Anterior cingulate cortex (tissue), 58 donors: ENCODE measurements at places on chromosomes 5 and 9.

GRCh38 chr9:14021871-14022525 is 291.9 kb downstream of the NFIB start:
- DNase-seq: no peak

- no peak for DNase-seq
Measured at GRCh38 chr5:137191179-137191578, 307.9 kb downstream of the SPOCK1 start.

DNA sequence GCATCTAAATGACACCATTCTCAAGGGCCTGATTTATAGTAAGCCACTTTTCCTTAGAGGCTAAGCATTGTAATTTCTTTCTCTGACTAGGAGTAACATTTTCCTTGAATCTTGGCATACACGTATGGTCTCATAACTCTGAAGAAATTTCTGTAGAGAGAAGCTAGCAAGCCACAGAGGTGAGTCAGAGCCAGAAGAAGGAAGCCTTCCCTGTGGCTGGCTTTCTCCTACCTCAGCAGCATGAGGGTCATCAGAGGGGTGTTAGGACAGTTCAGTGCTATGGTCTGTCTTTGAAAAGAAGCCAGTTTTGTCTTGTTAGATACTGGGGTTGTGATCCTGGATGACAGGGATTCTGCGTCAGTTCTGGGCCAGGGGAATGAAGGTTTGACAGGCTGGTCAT is 3.2 kb downstream of the SNX30 start:
- DNase-seq: no peak

DNA sequence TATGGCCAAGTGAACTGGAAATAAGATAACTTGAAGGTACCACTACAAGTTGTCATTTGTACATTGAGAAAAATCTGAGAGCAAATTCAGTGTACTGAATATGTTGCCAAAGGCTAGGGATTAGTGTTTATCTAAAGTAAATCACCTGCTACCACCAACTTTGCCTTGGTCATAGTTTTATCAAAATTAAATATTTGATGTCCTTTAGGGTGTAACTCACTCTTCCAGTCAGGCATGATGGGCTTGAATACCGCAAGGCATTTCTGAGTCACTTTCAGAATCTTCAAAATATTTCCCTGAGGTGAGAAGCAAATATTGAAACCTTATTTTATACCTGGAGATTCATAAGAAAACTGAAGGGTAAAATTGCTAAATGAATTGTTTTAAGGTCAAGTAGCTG is 1338.6 kb upstream of the ACO1 start:
- DNase-seq: no peak

DNA sequence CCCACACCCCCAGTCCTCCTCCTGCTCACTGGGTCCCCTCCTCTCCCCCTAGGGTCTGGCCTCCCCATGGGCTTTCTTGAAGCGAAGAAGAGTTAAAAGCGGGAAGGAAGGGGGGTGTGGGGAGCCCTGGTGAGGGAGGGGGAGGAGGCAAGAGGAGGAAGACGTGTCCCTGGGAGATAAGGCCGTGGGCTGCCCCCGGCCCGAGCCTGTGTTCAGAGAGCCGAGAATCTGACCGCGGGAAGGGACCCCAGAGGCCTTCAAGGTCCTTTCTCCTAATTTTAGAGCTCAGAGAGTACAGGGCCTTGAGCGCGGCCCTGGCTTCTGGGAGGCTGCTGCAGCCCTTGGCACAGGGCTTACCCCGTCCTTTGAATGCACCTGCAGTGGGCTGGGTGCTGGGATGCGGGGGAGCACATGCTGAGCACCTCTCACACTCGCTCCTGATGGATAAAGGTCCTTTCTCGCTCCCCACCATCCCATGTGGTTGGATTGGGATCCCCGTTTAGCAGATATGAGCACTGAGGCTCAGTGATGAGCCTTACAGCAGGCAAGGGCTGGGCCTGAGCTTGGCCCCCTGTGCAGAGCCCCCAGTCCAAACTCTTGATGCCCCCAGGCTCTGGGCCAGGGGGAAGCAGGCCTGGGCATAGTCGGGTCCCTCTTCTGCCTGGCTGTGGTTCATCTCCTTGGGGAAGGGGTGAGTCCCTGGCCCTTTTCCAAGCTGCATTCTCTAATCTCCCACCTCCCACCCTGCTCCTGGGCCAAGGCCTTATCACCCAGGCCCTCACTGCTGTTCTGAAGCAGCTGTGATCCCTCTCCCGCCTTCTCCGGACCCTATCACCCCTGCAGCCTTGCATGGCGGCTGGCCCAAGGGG is 5.9 kb downstream of the GFI1B start:
- no peak for DNase-seq

DNA sequence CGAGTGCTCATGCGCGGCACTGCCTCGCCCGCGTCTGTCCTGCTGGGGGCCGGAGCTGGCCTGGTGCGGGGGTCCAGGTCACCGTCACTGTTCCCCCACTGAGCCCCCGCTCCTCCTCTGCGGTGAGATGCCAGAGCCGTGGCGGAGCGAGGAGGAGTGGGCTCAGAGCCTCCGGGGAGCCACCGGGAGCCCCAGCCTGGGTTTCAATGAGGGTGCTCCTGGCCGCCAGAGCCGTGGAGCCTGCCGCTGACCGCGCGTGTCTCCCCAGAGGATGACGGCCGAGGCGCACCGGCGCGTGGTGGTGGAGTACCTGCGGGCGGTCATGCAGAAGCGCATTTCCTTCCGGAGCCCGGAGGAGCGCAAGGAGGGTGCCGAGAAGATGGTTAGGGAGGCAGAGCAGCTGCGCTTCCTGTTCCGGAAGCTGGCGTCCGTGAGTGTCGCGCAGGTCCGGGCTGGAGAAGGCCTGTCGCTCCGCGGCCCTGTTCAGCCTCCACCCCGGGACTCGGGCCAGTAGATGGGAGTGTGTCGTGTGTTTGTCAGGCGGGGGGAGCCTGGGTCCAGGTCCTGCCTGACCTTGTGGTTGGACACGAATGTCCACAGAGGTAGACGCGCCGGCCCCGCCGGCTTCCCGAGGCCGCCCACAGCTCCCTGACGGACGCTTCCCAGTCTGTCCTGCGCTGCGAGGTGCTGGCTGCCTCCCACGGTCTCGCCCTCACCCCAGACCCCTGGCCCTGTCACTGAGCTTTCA is 22.0 kb downstream of the EXOC3 start:
- DNase-seq: no peak

- DNase-seq: no peak
Measured at GRCh38 chr5:102830241-102830640, 75.1 kb downstream of the PAM start.

GRCh38 chr9:129143031-129143927 is 32.1 kb downstream of the PTPA start:
- DNase-seq: peak; percentile 58

DNA sequence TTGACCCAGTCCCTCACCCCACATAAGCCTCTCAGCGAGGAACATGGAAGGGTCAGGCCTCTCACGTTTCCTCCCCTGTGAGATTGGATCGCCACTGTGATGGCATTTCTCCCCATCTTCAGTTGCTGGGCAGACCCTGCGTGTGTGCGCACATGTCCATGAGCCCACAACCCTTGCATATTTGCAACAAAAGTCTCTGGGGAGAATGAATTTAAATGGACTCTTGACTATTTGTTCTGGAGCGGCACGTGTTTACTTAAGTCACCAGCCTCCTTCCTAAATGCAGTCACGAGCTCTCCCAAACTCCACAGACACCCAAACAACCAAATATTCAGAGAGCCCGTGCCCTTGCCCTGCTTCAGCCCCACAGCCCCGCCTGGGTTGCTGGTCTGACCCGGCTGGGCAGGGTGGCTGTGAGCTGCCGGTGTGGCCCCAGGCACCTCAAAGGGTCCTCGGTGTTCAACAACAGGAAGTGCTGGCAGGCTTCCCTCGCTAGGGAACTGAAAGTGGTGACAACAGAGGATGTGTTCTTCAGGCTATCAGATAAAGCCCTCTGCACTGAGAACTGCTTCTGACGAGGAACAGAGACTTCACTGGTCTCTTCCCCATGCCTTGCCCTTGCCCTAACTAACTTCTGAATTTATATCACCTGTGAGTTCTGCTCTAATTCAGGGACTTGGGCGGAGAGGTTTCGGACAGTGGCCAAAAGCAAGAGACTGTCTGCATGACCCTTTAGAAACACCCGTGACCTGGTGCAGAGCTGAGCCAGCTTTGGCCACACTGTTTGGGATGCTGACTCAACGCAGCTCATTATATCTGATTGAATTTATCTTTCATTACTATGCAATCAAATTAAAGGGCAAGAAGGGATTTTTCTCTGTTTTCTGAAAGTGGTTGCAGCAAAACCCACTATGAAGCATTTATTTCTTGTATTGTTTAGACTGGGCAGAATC is 19.2 kb upstream of the CD180 start:
- no peak for DNase-seq

DNA sequence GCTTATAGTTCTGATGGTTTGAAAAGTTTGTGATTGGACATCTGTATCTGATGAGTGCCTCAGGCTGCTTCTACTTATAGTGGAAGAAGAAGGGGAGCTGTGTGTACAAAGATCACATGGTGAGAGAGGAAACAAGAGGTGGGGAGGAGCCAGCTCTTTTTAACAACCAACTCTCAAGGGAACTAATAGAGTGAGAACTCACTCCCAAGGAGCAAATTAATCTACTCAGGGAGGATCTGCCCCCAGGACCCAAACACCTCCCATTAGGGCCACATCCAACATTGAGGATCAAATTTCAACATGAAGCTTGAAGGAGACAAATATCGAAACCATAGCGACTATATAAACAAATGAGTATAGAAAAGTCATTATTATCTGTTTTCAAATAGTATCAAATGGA is 64.7 kb upstream of the PRLR start:
- no peak for DNase-seq

DNA sequence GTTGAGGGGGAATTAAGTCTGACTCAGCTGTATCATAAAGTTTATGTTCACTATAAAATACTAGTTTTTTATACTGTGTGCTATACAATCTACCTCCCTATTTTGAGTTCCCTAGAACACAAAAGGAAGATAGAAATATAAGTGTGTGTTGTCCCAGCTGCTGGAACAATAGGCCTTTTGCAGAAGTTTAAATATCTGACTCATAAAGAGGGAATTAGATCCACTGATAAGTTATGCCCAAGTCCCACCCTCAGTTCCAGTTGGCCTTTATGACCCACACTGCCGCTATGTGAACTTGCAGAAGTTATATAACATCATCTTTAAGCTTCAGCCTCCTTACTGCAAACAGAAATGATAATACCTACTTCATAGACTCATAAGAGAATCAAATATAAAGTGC is 88.5 kb upstream of the DAB2 start:
- no peak for DNase-seq

DNA sequence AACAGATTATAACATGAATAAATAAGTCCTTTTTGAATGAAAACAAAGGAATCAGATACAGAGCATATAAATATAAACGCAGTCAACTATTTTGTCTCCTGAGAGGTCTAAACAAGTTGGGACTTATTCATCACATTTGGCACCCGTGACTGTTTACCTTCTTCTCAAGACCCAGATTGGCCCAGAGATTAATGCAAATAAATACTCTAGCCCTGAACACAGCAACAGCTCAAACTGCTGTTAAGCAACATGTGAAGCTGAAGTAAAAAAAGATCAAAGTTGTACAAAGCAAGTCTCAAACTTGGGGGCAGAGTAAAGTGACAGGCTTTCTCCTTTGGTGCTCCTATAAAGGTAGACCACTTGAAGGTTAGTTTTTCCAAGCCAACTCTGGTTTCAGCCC is 95.0 kb upstream of the NR5A1 start:
- no peak for DNase-seq

- DNase-seq: peak; percentile 33
Measured at GRCh38 chr9:114174876-114175771, 19.8 kb downstream of the COL27A1 start.

DNA sequence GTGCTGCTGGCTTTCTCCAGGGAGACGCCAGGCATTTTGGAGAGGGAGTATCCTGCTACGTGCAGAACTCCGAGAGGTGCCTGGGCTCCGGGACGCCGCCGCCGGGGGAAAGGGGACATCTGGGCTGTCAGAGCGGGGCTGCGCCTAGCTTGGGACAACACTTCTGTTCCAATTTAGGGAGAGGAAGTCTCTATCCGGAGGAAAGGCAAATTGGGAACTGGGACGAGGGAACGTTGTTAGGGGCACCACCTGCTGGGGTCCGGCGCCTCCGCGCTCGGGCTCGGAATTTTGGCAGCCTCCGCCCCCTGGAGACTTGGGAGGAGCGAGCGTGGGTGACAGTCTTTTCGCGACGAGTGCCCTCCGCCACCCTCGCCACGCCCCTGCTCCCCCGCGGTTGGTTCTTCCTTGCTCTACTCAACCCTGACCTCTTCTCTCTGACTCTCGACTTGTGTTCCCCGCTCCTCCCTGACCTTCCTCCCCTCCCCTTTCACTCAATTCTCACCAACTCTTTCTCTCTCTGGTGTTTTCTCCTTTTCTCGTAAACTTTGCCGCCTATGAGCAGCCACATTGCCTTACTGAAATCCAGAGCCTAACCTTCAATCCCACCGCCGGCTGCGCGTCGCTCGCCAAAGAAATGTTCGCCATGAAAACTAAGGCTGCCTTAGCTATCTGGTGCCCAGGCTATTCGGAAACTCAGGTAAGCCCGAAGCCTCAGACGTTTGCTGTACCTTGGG is 1.6 kb downstream of the TSLP start:
- no peak for DNase-seq

DNA sequence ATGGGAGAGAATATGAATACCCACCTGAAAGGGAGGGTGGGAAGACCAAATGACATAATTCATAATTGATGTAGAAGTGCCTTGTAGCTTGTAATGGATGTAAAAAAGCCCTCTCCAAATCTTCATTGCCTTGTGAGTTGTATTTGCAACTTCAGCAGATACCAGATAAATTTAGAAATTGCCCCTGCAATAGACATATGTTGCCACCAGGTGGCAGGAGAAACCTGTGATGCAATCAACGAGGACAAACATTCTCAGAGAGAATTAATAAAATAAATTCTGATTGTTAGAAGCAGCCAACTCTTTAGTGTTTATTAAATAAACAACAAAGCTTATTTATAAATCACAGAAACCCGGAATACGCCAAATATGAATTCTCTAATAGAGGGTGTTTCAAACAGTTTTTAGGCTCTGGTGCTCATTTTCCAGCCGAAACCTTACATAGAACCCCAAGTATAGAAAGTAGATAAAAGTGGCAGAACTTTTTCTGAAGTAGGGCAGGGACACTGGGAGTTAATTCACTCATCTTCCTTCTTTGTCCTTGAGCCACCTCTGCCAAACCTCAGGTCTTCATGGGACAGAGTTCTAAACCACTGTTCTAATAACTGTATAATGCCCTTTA is 147.8 kb downstream of the TMEM38B start:
- DNase-seq: no peak
